ENCODE measurements at places on chromosomes 6 and 20.

- no peak for DNase-seq
Observed at GRCh38 chr6:105821027-105821426, 265.1 kb upstream of the PRDM1 start.

GRCh38 chr6:110318971-110319370 lies 39.2 kb downstream of the METTL24 start:
- DNase-seq = no peak

DNA sequence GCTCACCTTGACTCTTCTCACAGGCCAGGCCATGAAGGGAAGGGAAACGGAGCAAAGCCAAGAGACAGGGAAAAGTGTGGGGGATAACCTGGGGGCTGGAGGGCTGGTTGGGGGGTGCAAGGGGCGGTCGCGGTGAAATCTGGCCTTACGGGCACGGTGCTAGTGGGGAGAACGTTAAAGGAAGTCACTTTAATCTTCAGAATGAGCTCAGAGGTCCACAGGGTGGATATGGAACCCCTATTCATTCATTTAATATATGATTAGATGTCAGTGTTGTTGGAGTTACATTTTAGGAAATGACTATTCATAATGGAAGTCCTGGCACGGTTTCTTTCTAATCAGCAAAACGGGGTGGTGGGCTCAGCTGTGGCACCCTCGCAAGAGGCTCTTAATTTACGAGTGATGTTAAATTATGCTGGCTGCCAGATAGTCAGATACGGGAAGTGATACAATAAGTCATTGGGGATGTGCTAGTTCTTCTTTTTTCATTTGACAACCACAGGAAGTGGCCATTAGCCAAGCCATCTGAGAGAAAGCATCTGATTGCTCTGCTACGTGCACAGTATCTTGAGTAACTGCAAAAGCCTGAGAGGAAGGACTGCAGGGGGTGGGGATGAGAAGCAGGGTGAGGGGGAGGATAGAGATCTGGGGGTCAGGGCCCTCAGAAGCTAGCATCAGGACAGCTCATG lies 253.0 kb downstream of the QKI start:
- no peak for DNase-seq

DNA sequence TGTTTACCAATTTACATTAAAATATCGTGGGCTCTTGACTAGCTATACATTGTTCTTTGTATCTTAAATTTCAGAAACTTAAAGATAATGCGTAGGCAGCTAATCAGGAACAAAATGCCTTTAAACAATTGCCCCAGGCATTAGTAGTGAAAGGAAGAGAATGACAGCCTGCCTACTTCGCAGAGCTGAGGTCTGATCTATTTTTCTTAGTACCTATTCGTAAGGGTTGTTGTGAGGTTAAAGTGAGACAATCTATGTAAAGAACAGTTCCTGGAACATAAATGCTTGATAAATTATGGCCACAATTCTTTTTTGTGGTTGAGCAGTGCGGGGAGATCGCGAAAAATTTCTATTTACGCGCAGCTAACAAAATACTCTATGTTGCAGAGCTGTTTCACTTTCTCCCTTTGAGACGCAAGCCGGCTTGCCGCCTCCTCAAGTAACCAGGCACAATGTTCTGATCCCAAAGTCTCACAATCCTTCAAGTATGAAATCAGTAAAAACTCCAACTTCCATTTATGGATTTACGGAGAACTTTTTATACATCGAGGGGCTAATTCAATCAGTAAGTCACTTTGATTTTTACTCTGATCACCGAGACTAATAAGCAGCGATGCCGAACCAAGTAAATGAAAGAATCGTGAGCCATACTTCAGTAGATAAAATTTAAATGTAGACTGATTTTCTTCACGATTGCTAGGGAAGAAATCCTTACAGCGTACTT lies 878 bp upstream of the PNRC1 start:
- DNase-seq = peak; percentile 62
